ENCODE measurements at places on chromosomes 1 and 21.

- no peak for DNase-seq
These were observed 1.1 kb downstream of the IL24 start for GRCh38 chr1:206898089-206898914.

DNA sequence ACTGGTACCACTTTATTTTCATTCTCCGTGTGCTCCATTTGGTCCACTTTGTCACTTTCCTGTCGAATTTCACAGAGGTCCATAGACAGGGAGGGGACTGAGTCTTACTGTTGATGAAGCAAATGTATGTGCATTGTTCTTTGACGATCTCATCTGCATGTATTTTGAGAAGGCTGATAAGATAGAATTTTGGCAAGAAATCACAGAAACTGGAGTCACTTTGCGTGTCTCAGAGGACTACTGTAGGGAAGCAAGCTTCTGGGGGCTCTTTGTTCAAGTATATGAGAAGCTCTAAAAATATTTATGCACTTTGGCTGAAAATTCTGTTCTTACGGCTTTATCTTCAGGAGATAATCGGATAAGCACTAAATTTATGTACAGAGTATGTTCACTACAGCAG, 78.1 kb downstream of the PCBP3 start:
- no peak for DNase-seq

DNA sequence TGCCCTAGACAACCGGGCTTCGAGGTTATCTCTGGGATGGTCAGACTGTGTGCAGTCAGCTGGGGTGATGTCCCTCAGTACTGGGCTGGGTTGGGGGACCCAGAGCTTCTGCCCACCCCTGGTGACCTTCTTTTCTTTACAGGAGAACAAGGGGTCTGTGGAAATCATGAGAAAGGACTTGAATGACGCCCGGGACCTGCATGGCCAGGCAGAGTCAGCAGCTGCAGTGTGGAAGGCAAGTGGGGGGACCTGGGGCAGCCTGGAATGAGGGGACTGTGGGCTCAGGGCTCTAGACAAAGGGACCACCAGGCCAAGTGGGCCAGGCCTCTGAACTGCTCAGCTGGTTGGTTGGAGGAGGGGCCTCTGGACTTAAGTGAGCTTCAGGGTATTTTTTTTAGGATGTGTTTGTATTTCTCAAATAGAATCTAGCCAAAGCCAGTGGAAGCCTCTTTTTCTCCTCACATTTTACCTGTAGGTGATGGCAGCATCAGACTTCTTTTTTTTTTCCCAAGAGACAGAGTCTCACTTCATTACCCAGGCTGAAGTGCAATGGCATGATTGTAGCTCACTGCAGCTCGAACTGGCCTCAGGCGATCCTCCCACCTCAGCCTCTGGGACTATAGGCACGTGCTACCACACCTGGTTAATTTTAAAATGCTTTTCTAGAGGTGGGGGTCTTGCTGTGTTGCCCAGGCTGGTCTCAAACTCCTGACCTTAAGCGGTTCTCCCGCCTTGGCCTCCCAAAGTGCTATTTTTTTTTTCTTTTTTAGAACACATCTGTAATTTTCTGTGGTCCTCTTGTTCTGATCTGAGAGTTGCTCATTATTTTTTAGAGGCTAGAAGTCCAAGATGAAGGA, 1.9 kb downstream of the RNF187 start:
- no peak for DNase-seq

DNA sequence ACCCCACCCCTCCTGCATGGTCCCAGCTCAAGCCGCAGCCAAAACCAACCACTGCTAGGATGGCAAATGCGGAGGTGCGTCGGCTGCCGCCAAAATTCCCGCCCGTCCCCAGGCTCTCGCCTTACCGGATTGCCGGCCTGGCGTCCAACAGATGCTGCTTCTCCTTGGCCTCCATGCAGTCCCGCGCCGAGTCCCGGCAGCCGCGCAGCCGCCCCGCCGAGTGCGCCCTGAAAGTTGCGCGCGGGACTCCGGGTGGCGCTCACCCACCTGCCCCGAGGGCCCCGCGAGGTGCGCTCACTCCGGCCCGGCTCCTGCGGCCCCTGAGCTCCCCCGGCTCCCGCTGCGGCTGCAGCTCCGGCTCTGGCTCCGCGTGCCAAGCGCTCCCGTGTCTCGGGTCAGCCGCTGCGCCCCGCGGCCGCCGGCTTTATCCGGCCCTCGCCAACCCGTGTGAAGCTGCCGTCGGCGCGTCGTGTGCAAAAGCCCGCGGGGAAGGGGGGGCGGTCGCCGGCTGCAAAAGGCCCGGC, at the start of gene SLC30A2:
Gene SLC30A2, minus strand, starts transcription at position 397 of the 524 bp plus-strand sequence. Its CDS starts 222 bp downstream, at position 175.
- DNase-seq = no peak

GRCh38 chr1:226476648-226477319, 68.9 kb upstream of the PARP1 start:
- DNase-seq = no peak

DNA sequence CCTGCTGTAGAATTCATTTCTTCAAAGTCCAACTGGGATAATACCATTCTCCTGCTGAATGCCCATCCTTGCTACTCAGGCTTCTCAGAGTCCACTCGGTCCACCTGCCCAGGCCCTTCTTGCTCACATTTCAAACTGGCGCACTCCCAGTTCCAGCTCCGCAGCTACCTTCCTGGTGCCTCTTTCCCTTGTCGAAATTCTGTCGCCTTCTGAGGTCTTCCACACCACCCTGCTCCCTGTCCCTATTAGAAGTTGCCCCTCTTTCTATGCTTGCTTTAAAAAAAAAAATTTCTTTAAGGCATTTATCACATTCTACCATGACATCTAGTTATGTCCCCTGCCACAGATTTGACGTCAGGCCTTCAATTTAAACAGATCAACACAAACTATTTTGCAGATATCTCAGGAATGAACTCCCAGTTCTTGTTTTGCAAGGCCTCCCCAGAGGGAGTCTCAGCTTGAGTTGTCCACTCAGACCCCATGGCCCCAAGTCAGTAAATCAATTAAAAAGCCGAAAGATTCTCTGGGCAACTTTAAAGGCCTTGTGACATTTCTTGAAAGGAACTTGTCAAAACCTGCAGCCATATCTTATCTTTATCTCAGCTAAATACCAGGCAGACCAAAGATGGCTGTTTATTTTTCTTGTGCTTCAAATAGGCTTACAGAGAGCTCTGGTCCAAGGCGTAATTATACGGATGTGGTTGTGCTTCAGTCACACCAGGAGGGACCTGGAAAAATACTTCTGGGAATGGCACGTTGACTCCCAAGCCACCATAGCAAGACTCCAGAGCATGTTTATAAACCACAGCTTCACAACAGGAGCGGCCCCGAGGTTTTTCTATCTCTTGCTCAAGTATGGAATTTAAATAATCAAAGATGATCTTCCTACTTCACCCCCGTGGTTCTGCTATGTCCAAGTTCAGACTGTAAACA, 2.2 kb downstream of the FAM89A start:
- DNase-seq = no peak

- no peak for DNase-seq
These were observed 4.6 kb downstream of the TENT5B start for GRCh38 chr1:27007909-27008582.

GRCh38 chr1:92326681-92327080, 27.8 kb downstream of the RPAP2 start:
- DNase-seq = no peak

DNA sequence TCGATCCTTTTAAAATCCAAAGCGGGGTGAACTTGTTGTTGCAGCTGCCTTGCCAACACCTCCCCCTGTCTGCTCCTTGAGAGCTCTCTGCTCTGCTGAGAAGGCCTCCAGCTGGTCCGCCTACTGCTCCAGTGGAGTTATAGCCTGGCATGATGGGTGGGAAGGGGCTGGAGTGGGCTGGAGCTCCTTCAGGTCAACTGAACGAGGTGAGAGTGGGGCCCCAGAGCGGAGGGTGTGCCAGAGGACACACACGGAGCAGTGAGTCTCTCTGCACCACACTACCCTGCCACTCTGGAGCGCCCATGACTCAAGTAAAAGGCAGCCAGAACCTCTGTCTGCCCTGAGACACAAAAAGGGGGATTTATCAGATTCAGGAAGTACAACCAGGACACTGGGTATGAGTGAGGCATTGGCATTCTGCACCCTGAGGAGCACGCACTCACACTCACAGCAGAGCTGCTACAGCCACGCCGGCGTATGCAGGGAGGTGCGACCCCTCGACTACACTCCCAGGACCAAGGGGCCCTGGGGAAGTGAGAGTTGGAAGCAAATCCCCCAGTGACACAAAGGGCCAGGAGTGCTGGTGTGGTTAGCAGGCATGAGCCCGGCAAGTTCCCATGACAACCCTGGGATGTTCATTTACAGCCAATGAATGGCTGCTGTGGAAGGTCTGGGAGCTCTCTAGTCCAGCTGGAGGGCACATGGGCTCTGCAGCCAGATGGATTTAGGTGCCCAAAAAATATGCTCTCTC, 28.0 kb upstream of the EVA1B start:
- peak; percentile 28 for DNase-seq

GRCh38 chr1:61523893-61524605, 200.9 kb downstream of the TM2D1 start:
- no peak for DNase-seq

GRCh38 chr1:182107209-182107608, 45.7 kb upstream of the ZNF648 start:
- DNase-seq = no peak

DNA sequence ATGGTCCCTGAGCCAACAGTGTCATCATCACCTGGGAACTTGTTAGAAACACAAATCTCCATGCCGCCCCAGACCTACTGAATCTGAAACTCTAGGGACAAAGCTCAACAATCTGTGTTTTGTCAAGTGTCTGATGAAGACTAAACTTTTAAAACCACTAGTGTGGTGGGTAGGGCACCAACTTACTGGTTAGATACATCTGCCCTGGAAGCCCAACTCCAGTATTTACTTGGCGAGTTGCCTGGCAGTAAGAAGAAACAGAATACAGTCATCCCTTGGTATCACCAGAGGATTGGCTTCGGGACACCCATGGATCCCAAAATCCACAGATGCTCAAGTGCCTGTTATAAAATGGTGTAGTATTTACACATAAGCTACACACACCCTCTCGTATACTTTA, 367.9 kb upstream of the DUSP10 start:
- no peak for DNase-seq

GRCh38 chr1:109762821-109763645, 690 bp downstream of the EPS8L3 start:
- DNase-seq = no peak

DNA sequence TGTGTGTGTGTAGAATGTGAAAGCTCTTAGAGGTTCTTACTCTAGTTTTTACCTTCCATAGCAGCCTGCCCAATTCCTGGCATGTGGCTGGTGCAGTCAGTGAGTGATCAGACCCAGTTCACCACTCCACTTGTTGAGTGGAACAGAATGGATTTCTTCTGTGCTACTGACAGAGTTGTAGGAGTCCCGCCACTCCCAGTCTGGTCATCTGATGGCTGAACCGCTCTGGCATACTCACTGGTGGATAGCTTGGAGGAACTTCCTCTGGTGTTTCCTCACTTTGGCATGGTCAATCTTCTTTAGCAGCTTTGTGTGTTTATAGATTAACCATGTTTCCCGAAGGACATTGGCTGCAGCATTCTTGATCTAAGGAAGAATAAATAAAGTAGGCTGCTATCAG, 106.7 kb upstream of the ADAR start:
- DNase-seq = no peak

- no peak for DNase-seq
These were observed 16.5 kb upstream of the EDN2 start for GRCh38 chr1:41500781-41501518.

DNA sequence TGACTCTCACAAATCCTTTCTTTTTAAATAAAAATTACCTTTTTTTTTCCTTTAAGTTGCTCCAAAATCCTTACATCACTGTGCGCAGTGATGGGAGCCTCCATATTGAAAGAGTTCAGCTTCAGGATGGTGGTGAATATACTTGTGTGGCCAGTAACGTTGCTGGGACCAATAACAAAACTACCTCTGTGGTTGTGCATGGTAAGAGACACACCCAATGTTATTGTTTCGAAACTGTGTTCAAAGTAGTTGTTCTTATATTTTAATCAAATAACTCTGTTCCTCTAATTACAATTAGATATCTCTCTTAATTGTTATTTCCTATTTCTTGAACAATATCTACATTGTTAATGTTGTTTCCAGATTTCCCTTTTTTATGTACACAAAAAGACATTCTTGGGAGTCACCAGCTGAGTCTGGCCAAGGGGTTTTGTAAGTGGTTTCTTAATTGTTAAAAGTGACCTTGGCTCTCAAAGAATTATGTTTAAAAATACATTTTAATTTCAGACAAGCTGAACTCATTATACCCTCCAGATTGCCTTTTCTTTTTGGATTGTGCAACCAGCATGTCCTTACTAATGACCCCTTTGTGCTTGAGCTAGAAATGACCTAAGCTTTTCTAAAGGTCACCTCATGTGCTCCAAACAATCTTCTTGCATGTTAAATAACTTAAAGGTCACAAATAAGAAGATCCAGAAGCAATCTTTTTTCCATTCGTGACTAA, 250.1 kb downstream of the HMCN1 start:
- no peak for DNase-seq

DNA sequence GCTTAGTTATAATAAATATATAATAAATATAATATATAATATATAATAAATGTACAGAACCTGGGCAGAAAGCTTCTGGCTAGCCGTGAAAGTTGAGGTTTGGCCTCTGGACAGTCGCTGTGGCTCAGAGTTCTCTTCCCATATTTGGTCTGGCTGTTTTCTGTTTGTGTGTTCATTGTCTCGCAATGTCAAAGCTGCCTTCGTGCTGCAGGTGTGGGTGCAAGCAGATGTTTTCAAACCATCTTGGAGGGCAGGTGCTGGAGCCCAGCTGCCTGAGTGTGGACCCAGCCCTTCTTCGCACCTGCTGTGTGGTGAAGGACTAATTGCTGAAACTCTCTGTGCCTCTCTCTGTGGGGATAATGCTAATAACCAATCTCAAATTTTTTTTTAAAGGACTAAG, 3.6 kb upstream of the CSTB start:
- no peak for DNase-seq

DNA sequence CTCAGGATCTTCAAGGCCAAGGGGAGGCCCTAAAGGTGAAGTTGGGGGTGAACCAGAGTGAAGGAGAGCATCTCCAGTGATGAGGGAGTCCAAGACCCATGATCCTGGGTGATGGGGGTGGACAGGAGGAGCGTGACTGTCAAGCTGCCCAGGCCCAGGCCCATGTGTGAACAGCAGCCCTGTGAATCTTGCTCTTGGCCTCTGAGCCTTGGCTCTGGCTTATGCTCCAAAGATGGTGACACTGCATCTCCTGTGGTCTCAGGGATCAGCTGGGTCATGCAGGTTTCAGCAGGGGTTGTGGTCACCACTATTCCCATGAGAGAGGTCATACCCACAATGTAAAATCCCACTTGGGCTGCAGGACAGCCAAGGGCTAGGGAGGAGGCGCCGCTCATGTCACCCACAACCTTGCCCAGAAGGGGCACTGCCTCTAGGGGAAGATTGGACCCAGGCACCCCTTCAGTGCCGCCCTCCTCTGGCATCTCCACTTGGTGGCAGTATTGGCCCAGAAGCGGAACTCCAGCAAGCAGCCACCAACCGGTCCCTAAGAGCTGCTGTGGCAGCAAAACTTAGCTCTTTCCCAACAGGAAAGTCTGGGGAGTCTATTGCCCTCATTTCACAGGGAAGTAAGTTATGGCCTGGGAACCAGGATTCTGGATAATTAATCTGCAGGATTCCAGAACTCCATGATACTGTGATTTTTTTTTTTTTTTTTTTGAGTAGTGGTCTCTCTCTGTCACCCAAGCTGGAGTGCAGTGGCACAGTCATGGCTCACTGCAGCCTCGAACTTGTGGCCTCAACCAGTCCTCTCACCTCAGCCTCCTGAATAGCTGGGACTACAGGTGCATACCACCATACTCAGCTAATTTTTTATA, 7.5 kb upstream of the WNT3A start:
- peak; percentile 10 for DNase-seq
